ENCODE measurements at places on chromosomes 12 and 14. TPM values are rescaled to one million over a fixed set of nuclear protein-coding genes. Genes with fewer than 3 reads are reported as not detected.

- no peak for DNase-seq
Observed at GRCh38 chr12:116759783-116760621, 21.9 kb downstream of the RNFT2 start.

The RPL36AL gene
- total RNA-seq, result 138 TPM

DNA sequence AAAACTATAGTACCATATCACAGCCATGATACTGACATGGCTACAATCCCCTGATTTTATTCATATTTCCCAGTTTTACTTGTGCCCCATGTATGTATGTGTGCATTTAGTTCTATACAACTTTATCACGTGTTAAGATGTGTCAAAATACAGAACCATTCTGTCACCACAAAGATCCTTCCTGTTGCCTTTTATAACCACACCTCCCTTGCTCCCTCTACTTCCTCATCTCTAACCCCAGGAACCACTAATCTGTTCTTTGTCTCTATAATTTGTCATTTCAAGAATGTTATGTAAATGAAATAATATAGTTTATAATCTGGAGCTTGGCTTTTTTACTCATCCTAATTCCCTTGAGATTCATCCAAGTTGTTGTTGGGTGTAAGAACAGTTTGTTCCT, 358.4 kb downstream of the DPF3 start:
- DNase-seq, result no peak

DNA sequence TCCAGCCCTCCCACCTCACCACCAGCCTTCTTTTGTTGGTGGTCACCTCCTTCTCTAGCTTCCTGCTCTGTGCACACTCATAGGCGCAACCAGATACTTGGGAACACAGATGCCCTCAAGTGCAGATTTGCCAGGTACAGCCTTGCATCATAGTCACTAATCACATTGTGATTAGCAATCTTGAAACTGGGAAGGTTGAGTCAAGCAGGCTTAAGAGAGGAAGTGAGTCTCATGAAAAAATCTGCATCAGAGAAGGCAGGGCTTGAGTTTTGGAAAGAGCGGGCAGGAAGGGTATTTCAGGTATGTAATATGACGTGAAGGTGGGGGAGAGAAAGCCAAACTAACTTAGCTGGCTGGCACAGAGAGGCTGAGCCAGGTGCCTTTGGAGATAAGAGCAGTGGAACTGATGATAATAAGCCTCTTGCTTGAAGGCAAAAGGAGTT, 2.7 kb upstream of the RABGGTA start:
- DNase-seq, result no peak

- peak; percentile 45 for DNase-seq
Observed at GRCh38 chr14:104878582-104878981, 13.5 kb downstream of the CEP170B start.

GRCh38 chr14:75134644-75135043, 7.8 kb upstream of the NEK9 start:
- no peak for DNase-seq

The INSM2 gene
- total RNA-seq, result not detected

The BMAL2 gene
- total RNA-seq, result 1.2 TPM

- no peak for DNase-seq
Observed at GRCh38 chr14:78967111-78967809, 797.1 kb downstream of the NRXN3 start.

DNA sequence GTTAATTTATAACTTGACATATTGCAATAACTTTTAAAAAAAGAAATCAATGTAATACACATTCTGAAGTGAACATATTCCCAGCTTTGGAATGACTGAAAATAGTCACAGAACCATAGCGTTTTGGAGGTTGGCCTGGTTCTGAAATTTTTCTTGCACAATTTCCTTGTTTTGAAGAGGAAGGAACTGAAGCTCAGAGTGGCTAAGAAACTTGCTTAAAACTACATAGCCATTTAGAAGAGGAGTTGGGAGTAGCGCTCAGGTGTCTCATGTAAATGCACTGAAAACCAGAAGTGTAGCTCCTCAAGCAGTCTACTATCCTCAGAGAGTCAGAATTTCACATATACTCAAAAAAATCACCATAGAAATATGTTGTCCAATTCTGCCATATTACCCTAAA, 41.2 kb downstream of the SLC38A1 start:
- DNase-seq, result no peak

The RHEBL1 gene
- total RNA-seq, result 0.41 TPM

- no peak for DNase-seq
Observed at GRCh38 chr14:40599725-40600124, 1007.0 kb upstream of the LRFN5 start.

The ENDOU gene
- total RNA-seq, result not detected

DNA sequence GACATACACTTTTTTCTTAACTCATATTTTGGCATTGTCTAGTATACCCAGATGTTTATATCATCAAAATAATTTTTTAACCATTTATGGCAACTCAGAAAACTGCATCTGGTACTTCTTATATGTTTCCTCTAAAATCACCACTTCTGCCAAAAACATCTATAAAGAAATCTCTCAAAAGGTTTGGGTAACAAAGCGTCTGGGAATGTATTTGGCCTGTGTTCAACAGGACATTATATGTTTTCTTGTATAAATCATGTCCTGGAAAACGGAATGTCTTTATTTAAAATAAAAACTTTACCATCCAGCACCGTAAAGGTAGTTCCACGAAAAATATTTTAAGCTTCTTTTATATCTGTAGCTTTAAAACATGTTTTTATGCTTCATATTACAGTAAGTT, 36.1 kb upstream of the FBLN5 start:
- no peak for DNase-seq

The RAPGEF3 gene
- 37.3 TPM for total RNA-seq

The PTPN6 gene
- 9.1 TPM for total RNA-seq

DNA sequence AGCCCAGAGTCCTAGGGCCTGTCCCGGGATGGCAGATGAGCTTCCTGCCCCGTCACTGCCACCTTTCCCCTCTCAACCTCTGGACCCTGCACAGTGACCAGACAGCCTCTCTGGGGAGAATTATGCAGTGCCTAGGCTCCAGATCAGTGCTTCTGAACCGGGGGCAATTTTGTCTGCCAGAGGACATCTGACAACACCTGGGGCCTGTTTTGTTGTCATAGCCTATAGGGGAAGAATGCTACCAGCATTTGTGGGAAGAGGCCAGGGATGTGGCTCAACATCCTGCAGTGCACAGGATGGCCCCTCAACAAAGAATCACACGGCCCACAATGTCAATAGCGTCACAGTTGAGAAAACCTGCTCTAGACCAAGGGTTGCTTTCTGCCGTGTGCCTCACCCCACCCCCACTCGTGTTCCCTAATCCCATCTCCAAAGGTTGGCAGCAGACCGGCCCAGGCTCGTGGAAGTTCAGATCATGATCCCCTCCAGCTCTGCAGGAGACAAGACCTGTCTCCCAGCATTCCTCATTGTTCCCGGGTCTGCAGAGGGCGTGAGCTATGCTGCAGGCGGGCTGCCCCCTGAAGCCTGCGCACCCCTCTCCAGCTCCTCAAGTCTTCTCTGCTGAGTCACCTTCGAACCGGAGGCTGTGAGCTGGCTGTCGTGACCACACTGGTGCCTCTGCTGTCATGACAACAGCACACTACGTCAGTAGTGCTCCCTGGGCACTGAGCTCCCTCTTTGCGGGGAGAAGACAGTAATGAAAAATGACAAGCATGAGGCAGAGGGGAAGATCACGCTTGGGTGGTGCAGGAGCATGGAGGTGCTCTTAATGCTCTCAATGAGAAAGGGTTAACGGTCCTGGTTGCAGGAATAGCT, 2.0 kb upstream of the GAPDH start:
- peak; percentile 74 for DNase-seq

The SERPINA5 gene
- total RNA-seq, result 4.1 TPM

The STX2 gene
- total RNA-seq, result 15.9 TPM

The WSCD2 gene
- 0.73 TPM for total RNA-seq

DNA sequence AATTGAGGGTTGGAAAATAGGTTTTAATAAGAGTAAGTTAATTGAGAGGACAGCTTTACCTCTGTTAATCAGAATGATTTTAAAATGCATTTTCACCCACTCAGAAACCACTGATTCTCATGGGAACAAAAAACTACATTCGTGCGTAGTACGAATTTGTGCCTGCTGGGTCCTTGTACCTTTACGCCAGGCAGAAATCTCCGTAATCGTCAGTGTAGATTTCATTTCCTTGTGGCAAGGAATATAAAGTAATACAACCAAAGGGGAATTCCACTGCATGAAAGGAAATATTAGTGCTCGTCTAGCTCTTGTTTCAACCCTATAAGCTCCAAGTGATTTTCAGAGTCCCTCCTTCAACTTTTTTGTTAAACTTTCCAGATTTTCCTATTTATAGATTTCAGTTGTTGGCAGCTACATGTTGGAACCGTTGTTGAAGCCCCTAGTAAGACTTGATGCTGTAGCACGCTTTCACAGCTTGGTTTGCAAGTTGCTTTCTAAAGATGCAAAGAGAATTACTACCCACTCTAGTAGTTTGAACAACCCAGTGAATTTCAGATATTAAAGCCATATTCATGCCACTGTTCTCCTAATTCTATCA, 90.6 kb downstream of the ETV6 start:
- no peak for DNase-seq

DNA sequence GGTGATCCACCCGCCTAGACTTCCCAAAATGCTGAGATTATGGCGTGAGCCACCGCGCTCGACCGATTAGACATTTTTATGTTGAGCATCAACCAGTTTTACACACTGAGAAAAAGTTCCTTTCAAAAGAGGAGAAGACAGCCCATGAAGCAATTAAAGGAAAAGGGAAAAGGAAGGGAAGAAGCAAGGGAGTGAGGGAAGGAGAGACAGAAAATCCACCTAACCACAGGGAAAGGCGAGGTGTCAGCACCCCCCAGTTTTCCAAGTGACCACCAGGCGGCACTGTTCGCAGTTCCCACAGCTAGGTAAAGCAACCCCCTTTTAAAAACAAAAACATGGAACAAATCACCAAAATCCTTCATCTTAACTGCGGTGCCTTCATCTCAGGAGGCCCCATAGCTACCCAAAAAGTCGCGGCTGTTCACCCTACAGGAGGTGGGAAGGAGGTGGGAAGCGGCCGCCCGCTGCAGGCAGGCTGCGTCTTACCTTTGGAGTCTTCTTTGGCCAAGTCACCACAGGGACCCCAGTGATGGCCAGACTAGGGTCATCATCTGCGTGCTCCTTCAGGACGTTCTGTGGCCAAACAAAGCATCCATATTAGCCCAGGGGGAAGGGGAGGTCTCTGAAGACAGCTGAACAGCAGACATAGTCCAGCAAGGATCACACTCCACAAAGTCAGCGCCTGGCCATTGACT, 86.6 kb downstream of the KDM2B start:
- DNase-seq, result no peak

- DNase-seq, result no peak
Observed at GRCh38 chr14:75609606-75610475, 31.4 kb downstream of the FLVCR2 start.

DNA sequence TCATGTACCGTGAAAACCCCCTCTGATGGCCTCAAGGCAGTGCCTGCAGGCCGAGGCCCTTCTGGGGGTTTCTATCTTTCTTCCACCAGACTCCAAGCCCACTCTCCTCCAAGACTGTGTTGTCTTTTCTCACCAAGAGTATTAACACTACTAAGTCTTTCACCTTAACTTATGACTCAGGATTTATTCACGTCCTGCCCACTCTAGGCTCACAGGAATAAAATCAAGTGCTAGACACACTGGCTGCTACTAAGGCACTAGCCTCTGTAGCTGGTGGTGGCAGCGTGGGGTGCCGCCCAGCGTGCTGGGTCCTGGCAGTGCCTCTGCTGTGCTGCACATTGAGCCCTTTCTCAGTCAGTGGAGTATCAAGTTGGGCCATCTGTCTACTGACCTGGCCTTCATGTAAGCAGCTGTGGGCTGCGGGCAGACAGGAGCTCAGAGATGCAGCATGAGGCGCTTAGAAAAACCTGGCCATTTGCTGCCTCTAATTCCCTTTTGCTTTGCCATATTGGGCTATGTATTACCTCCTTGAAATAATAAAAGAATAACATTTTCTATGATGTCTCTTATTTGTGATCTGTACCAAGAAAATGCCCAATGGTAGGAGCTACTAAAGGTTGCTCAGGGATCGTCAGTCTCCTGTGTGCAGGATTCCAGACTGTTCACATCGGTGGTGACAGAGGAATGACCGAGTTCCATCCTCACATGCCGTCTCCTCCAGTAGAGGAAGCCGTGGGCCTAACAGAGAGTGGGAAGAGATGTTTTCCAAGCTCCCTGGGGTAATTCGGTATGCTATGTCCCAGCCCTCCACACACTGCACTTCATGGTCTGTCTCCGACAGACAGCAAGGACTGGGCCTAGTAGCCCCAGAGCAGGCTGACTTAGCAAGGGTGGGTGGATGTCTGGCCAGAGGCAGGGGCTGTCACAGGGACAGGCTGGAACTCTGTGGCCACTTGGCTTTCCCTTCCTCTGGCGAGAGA, 39.9 kb downstream of the MAX start:
- DNase-seq, result no peak

The KRT75 gene
- not detected for total RNA-seq

GRCh38 chr12:61854902-61855301, 405.3 kb upstream of the USP15 start:
- DNase-seq, result no peak

GRCh38 chr12:47095446-47096236, 15.9 kb upstream of the AMIGO2 start:
- no peak for DNase-seq

- no peak for DNase-seq
Observed at GRCh38 chr12:97597031-97597751, 134.6 kb downstream of the RMST start.

- DNase-seq, result no peak
Observed at GRCh38 chr14:92521058-92521415, 7.5 kb downstream of the RIN3 start.

DNA sequence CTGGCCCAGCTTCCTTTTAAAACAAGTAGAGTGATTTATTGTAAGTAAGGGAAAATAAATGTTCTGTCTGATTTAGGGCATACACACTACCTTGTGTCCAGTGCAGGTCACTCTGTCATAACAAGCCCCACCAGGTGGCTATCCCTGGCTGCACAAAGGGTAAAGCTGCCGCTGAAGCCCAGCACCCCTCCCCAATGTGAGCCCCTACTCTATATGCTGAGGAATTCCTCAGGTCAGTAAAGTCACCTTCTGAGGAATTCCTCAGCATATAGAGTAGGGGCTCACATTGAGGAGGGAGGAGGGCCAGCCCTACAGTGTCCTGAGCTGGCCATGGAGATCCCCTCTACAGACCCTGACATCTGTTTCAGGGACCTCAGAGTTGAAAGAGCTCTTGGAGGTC, 67.2 kb downstream of the TBC1D30 start:
- no peak for DNase-seq

The CLECL1 gene
- total RNA-seq, result 0.76 TPM

- DNase-seq, result no peak
Observed at GRCh38 chr14:106203438-106203837, 677.1 kb downstream of the TMEM121 start.

DNA sequence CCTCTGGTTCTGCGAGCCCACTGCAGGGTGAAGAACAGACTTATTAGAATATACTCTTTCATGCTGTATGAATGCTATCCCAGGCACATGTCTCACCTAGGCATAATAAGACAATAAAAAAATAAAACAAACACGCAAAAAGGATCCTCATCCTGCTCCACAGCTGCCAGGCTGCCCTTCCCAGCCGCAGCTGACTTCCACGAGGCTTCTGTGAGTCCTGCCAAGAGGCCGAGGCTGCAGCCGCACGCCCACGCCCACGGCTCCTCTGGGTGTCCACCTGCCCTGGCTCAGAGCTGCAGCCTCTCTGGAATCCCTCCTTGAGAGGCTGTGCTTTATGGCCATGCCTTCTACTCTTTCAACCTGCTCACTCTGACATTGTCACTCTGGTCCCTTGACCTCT, 6.9 kb downstream of the SMIM41 start:
- DNase-seq, result no peak

The BTG1 gene
- total RNA-seq, result 66.9 TPM

- DNase-seq, result no peak
Observed at GRCh38 chr12:9066755-9067423, 48.8 kb downstream of the A2M start.

The SLC10A1 gene
- total RNA-seq, result not detected
